NCI-H187 treated with DMSO at 0.1 percent for 48 hours (cell line): ENCODE measurements at places on chromosomes 6 and 20.

DNA sequence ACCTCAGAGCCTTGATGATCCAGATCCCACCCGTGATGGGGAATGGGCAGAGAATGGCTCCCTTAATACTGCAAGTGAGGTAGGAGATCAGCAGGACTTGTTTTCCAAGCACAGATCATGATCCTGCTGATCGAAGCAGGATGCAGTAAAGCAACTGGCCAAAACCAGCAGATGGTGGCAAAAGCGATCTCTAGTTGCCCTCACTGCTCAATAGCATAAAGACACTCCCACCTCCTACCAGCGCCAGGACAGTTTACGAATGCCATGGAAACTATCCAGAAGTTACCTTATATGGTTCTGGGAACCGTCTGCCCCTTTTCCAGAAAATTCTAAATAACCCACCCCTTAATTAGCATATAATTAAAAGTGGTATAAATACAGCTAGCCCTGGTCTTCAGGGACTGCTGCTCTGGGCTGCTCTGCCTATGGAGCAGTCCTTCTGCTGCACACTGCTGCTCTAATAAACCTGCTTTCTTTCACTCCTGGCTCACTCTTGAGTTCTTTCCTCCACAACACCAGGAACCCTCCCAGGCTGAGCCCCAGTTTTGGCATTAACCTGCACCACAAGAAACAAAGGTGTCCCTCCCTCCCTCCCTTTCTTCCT lies 415.8 kb downstream of the PREX1 start:
- DNase-seq, result no peak

DNA sequence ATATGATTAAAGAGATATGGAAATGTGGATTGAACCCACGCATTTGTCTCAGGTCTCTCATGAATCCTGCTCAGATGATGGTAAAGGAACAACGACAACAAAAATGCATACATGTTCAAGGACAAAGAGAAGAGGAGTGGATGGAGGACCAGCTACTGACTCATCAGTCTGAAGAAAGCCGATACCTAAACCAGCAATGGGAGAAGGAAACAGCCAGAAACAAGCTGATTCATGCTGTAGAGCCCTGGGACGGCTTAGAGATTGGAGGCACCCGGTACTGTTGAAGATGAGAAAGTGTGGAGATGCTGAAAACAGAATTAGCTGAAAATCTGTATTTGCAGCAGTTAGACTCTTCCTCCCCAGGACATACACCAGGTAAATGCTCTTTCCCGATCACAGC lies 14.4 kb upstream of the RIPPLY2 start:
- DNase-seq, result no peak

- no peak for DNase-seq
Observed at GRCh38 chr20:5834436-5835005, 84.3 kb downstream of the SHLD1 start.

DNA sequence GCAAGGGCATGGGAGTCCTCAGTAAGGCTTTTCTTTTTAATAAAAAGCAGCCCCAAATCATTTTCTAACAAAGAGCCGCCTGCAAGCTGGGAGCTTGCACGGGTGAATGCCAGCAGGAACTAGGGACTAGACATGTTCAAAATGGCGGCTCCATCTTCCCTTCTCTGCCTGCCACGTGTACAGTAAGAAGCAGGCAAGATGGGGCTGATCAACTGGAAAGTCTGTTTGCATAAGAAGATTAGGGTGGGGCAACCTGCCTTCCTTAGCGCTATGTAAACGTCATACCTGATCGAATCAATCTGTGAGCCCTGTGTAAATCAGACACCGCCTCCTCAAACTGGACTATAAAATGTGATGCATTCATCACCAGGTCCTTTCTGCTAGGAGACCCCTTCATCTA lies 299.4 kb upstream of the SOX4 start:
- no peak for DNase-seq

- DNase-seq, result no peak
Observed at GRCh38 chr6:2038092-2038491, 207.3 kb downstream of the GMDS start.

DNA sequence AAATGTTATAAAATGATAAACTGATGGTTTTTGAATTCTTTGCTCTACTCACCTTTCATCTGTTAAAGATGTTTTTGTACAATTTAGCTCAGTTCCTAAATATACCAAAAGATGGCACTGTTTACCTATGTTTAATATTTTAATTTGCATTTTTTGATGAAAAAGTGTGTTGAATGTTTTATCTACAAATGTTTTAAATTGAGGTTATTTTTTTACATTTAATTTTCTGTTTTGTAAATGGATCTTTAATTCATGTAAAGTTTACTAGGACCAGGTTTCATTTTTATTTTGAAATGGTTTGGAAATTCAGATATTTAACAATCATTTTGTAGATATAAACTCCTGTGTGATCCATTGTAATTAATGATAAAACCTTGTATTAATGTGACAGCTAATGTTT lies 30.0 kb downstream of the CDKAL1 start:
- no peak for DNase-seq

GRCh38 chr6:101393251-101393828 lies at the start of gene GRIK2:
TSS of gene GRIK2 (plus strand) at chr6:101393708.
- no peak for DNase-seq

GRCh38 chr20:17808357-17808756 lies 108.6 kb downstream of the BANF2 start:
- DNase-seq, result no peak

GRCh38 chr6:52588087-52588709 lies 11.3 kb upstream of the TRAM2 start:
- no peak for DNase-seq

- DNase-seq, result no peak
Observed at GRCh38 chr20:26208296-26209091, 511.8 kb upstream of the ZNF337 start.

DNA sequence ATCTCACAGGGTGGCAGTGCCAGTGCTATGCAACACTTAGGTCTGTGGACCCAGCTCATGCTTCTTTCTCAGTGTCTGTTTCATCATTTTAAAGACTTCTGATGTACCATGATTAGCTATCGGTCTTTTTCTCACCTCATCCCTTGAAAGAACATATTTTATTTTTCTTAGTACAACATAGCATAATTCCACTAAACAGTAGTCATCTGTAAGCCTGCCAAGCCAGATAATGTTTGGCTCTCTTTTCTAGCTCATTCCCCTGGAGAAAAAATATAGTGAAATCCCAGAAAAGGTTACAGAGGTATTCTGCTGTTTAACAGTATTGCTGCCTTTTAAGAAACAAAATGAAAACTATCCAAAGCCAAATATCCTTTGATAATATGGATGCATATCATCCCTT lies 177.0 kb upstream of the MMS22L start:
- DNase-seq, result no peak

DNA sequence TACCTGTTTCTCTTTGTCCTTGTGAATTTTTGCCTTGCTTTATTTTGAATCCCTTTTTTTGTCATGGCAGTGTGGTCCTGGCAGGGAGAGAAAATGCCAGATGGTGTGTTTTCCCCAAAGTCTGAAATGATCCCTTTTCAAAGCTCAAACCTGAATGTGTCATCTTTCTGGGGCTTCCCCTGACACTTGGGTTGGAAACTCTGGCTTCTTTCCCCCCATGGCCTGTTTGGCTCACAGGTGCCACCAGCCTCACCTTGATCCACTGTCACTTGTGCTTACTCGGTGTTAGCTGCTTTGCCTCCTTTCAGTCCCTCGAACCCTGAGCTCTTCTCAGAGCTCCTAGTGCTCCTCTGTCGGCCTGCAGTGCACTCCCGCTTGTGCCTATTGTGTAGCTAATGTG lies 22.3 kb downstream of the MYBL2 start:
- DNase-seq, result no peak

DNA sequence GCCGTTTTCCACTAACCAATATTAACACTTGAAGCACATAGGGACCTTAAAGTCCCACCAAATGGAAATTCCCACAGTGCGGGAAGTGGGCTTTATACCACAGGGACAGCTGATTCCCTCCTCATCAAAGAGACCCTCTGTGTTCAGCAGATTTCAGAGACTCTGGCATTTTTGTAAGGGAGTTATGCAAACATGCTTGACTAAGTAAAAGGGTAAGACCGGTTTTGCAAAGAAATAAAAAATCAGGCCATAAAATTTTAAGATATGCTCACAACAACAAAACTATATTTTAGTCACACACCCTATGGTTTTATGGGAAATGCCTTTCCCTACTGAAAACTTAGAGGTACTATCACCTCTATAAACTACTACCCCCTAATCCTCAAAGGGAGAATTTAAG lies 45.4 kb upstream of the SPTLC3 start:
- DNase-seq, result no peak

DNA sequence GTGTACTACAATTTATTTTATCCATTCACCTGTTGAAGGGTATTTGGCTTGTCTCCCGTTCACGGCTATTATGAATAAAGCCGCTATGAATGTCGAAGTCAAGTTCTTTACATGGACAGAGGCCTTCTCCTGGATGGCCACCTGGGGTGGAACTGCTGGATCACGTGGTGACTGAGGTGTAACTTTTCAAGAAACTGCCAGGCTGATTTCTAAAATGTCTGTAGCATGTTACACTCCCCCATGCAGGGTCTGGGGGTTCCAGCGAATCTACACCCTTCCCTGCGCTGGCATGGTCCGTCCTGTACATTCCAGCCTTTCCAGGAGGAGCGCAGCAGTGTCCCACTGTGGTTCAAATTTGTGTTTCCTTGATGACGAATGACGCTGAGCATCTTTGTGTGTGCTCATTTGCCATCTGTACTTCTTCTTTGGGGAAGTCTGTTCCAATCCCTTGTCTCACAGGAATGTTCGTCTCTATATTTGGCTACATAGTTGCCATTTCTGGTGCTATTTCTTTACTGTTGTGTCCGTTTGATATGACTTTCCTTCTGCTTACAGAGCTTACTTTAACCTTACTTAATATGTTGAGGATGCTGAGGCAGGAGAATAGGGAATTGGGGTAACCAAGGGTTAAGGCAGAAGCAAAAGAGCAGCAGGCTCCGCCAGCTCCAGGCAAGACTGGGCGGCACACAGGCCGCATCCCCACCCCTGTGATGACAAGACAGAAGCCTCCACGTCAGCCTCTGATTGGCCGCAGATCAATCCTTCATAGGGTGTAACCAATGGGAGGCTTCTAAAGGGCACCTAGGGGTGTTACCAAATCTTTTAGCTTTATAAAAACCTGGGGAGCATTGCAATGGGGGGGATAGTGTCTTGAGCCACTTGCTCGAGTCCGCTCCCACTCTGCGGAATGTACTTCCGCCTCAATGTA lies 106.6 kb downstream of the TAF4 start:
- DNase-seq, result no peak

- peak; percentile 51 for DNase-seq
Observed at GRCh38 chr6:159756508-159756907, 5.3 kb upstream of the ACAT2 start.

GRCh38 chr6:137820952-137821351 lies 46.1 kb upstream of the TNFAIP3 start:
- no peak for DNase-seq

- DNase-seq, result no peak
Observed at GRCh38 chr20:37845241-37845681, 57.7 kb upstream of the VSTM2L start.

DNA sequence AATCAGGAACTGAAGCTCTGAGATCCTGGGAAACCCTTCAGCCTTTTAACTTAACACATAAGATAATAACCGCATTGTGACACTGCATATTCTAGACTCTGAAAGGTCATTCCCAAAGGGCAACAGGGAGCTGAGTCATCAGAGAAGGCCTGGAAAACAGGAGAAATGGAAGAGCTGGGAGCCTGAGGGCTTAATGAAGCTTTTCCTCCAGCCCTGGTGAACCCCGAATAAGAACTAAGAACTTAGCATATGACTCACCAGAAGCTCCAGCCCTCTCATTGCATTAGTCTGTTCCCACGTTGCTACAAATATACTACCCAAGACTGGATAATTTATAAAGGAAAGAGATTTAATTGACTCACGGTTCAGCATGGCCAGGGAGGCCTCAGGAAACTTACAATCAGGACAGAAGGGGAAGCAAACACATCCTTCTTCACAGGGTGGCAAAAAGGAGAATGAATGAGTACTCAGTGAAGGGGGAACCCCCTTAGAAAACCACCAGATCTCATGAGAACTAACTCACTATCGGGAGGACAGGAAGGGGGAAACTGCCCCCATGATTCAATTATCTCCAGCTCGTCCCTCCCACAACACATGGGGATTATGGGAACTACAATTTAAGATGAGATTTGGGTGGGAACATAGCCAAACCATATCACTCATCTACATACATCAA lies 648.5 kb downstream of the TFAP2A start:
- DNase-seq, result no peak

- DNase-seq, result no peak
Observed at GRCh38 chr6:51350308-51350904, 531.7 kb downstream of the TFAP2B start.

GRCh38 chr6:55524441-55524840 lies 54.6 kb downstream of the HMGCLL1 start:
- no peak for DNase-seq

DNA sequence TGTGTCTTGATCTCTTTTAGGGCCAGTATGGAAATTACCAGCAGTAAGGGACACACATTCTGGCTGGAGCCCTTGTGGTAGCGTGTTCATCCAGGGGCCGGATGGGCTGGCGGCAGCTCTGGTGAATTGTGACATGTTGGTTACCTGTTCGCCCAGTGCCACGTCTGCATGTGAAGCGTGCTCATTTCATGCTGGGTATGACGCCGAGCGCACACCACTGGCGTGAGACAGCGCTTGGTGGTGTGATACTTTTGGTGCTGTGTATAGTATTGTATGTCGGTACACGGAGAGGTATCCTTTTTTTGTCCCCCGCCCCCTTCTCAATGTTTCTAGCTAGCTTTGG lies 3.7 kb upstream of the MTG2 start:
- DNase-seq, result no peak

GRCh38 chr6:105917038-105917695 lies 169.0 kb upstream of the PRDM1 start:
- DNase-seq, result no peak

DNA sequence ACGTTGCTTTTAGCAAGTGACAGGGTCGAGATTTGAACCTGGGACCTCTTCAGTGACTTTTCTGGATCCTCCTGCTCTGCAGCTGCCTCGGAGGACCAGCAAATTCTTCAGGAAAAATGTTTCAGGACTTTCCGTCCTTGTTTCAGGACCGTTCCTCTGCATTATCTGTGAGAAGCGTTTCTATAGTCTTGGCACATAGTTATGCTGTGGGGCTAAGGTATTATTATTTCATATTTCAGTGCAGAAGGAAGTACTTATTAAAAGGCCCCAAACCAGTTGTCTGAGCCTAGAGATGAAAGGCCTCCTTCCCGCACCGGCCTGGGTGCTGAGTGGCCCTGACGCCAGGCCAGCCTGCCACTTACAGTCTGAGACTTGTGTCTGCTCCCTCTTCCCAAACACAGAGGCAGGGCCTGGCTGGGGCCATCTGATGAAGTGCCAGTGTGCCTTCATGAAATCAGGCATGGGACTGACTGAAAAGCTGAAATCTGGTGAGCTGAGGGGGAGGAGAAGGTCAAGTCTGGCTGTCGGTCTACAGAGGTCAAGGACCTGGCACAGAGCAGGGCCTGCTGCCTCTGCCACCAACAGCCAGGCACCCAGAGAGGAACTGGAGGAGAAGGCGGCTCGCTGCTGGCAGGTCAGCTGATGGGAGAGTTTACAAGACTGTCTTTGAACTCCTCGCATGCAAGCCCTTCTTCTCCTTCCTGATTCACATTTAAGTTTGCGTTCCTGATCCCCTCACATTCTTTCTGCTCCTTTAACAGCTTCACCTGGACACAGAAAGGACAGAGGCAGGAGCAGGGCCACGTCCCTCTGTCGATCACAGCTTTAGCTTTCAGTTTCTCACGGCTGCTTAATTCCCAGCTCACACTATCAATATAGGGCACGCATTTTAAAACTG lies 8.9 kb upstream of the QKI start:
- no peak for DNase-seq
